Gastroesophageal sphincter (tissue), 4 donors: ENCODE measurements at places on chromosomes 12 and 14. TPM values are rescaled to one million over a fixed set of nuclear protein-coding genes. Genes with fewer than 3 reads are reported as not detected.
A peak's percentile ranks its signal among the peaks of the same experiment; 100 is the strongest.

DNA sequence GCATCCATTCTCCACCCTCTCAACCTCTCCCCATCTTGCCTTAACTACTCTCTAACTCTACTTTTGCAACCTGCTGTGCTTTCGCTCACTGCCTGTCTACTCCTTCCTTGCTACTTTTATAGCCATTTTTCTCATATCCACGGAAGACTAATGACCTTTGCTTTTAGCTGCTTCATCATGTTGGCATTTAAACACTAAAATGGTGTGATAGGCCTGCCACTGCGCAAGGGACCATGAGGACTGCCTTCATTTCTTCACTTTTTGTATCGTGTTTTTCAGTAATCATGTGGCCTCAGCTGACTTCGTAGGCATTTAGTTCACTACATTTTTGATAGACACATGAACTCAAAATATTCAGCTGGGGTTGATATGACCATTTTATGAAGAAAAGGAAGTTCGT is 252.1 kb downstream of the BCAT1 start:
- ATAC-seq: no peak

DNA sequence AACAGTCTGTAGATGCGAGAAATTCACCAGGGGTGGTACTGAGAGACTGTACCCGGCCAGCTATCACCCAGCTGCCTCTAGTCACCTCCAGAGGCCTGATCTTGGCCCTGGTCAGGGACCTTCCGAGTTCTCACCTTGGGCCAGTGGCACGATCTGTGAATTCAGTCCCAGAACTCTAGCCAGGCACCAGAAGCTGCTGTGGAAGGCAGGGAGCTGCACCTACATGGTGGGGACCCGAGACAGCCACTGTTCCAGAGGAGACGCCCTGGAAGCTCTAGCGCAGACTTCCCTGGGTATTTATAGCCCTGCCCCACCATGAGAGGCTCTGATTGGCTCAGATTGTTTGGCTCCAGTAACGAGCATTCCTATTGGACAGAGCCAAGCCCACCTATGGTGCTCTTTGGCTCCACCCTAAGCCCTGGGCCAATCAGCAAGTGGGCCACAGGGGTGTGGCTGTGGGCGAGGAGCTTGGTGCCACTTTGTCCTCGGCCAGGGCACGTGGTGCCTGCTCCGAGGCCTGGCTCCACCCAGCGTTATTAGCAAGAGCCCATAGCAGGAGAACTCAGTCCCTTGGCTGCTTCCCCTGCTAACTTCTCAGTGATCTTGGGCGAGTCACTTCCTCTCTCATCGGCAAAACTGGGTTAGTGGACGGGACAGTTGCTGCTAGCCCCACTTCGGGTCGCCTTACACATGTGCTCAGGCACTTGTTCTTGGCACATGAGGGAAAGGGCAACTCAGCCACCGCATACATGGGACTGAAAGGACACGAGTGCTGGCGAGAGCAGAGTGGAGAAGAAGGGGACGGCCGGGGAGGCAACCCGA is 89.0 kb upstream of the BCL11B start:
- ATAC-seq: no peak

GRCh38 chr14:79878229-79878628 is 333.1 kb downstream of the DIO2 start:
- ATAC-seq: no peak

DNA sequence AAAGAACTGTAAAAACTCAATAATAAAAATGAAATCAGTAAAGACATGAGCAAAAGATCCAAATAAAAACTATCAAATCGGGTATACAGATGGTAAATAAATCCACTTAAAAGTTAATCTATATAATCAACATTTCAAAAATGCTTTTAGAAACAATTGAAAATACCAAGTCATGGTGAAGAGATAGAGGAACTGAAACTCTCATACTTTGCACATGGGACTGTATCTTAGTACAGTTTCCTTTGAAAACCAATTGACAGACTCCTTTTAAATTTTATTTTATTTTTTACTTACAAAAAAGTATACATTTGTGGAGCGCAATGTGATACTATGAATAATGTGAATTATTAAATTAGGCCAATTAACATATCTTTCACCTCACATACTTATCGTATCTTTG is 98.6 kb upstream of the FAR2 start:
- no peak for ATAC-seq

GRCh38 chr14:58607131-58607951 is 30.4 kb upstream of the DACT1 start:
- no peak for ATAC-seq

DNA sequence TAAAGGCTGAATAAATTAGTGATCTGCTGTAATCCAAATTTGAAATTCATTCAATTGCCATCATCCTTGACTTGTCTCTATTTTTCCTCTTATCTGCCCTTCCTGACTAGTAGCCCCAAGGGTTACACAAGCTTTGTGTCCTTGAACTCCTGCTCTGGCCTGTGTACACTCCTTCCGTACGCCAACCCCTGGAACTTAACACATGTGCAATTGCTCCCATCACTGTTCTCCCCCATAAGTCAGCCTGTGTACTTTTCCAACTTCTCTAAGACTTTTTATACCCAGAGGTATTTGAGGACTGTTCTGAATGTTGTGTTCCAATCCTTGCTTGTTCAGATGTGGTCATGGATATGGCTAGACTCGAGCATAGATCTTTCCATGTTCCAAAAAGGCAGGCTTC is 171.1 kb upstream of the G2E3 start:
- ATAC-seq: no peak

GRCh38 chr12:124862768-124863415 is 772 bp downstream of the SCARB1 start:
- peak; percentile 4 for ATAC-seq

DNA sequence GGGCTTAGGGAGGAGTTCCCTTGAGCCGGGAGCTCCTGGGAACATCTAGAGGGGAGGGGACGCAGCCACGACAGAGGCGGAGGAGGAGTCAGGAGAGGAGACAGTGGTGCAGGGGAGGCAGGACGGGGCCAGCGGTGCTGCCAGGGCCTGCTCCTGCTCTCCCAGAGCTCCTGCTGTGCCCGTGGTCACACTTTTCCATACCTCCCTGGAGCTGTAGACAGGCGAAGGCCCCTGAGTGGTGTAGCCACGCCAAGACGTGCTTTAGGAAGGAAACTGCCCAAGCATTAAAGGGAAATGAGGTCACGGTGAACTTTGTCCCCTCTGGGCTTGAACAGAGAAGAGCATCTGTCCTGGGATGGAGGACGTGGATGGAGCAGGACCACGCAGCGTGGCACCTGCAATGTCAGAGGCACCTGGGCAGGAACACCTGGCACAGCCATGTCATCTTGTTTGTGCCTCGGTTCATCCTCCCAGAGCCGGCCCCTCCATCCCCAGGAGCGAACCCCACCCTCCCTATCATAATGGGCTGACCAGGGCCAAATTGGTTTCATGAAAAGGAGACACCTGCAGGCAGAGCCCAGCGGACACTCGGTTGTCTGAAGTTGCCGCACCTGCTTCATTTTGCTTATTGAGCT is 239.5 kb upstream of the SFSWAP start:
- ATAC-seq: no peak

GRCh38 chr12:102356690-102357089 is 123.7 kb downstream of the IGF1 start:
- ATAC-seq: no peak

DNA sequence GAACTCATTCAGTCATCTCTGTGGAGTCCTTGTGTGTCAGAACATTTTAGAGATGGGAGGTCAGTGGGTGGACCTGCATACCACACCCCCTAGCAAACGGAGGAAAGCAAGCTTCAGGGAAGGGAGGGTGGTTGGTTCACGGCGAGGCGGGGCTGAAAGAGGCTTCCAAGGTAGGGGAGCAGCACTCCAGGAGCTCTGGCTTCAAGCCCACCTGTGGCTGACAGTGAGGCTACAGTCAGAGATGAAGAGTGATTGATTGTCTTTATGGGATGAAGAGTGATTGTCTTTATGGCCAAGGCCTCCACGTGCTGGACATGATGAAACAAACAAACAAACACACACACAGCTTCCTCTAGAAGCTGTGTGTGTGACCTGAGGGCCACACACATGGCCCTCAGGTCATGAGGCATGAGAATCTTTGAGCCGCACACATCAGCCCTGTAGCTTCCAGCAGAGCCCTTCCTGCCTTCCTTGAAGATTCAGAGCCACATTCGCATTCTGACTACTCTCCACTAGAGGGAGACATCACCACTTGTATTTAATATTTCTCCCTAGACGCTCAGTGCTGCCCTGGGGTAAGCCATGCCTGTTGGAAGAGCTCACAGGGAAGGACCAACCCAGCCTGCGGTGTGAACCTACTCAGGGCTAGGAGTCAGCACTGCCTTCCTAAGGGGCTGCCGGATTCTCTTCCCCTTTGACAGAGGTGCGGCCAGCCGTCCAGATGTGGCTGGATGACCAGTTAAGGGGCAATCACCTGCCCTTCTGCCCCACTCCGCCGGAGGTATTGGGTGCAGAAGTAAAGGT is 54.4 kb upstream of the KCNA1 start:
- ATAC-seq: peak; percentile 62

GRCh38 chr12:79897617-79898016 is 37.3 kb downstream of the PPP1R12A start:
- no peak for ATAC-seq

DNA sequence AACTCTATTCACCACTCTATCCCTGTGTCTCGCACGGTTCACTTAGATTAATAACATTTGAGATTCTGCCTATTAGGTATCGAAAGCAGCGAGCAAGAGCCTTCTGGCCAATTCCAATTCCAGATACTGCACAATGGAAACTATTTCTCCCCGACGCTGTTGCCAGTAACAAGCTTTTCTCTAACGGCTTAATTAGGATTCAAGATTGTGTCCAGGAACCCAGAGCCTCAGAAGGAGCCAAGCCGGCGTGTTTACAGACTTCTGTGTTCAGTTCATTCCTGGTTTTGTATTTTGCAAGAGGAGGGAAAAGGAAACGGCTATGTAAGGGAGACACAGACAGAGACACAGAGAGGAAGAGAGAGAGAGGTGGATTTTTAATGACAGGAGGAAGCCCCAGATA is 185.6 kb downstream of the DICER1 start:
- peak; percentile 87 for ATAC-seq

- ATAC-seq: no peak
Observed at GRCh38 chr14:99755068-99755405, 38.2 kb upstream of the EML1 start.

DNA sequence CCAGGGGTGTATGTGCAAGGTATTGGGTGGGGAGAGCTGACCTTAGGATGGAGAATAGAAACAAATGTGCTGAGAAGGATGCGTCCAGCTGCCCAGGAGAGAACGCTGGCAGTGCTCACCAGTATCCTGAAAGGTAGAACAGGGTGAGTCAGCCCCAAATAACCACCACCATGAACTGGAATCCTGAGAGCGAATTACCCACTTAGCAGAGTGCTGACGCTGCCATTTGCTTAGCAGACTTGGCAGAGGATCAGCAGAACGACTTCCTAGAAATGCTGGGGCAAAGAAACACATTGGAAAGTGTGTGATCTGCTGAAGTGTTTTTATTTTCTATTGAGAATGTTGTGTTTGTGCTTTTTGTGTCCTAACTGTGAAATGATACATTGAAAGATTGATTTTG is 213.6 kb downstream of the ADGRD1 start:
- no peak for ATAC-seq

- no peak for ATAC-seq
Observed at GRCh38 chr12:38159092-38159551, 157.5 kb upstream of the ALG10B start.

DNA sequence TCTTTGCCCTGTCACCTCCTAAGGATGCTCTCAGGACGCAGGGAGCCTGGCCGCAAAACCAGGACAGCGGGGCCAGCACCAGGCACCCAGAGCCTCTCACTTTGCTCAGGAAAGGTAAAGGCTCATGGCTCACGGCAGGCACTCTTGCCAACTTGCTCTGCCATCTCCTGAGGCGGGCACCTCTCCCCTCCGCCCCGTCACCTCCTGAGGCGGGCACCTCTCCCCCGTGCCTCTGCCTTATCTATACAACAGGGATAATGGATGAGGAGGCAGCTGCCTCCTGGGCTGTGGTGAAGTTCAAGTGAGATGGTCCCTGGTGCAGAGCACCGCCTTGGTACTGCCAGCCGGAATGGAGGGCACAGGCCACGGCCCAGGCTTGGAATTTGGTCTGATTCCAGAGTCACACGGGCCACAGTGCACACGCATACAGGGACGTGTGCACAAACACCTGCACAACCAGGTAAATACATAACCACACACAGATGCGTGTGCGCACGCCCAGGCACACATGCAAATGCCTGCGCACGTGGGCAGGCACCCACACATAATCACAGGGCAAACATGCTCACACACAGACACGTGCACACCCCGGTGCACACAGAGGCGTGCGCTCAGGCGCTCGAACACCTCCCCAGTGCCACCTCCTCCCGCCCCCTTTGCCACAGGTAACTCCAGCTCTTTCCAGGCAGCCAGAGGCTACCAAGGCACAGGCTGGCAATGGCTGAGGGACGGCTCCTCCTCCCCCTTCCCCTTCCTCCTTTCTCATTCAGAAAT is 11.6 kb downstream of the DEGS2 start:
- no peak for ATAC-seq

- ATAC-seq: no peak
Observed at GRCh38 chr12:38911611-38912010, 6.2 kb upstream of the CPNE8 start.

DNA sequence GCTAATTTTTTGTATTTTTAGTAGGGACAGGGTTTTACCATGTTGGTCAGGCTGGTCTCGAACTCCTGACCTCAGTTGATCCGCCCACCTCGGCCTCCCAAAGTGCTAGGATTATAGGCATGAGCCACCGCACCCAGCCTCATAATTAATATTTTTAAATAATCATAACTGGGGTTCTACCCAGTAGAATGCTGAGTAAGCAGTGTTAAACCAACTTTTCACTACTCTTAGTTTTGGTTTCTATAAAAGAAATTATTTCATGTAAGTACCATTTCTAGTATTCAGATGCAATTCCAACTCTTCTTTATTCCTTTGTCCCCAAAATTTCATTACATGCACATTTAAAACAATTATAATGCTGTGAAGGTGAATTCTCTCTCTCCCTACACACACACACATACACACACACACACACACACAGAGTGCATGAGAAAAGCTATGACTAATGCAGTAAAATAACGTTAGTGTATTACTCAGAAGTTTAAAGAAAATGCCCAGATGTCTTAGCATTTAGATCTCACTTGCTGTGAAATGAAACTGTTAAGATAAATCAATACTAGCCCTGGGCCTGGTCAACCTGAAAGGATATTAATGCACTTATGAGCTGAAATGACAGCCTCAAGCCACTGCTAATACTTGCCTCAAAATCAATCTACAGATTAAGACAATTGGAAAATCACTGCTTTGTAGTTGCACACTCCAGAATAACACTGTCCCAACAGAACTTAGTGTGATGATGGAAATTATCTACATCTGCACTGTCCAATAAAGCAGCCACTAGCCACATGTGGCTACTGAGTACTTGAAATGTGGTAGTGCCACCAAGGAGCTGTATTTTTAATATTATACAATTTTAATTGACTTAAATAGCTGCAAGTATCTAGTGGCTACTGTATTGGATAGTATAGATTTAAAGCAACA is 36.0 kb downstream of the PTPN21 start:
- ATAC-seq: no peak

GRCh38 chr12:79317179-79317847 is 373.5 kb downstream of the PAWR start:
- ATAC-seq: no peak

The KLRD1 gene
- 0.77 TPM for total RNA-seq

The CMA1 gene
- 0.93 TPM for total RNA-seq

The PAX9 gene
- total RNA-seq: 5.4 TPM
